ENCODE measurements at places on chromosomes 4 and X.

GRCh38 chr4:172601195-172601594, 567.4 kb upstream of the GALNT7 start:
- DNase-seq: no peak

- no peak for DNase-seq
These were observed 265.5 kb downstream of the PPP3CA start for GRCh38 chr4:101081695-101082369.

- no peak for DNase-seq
These were observed 42.4 kb upstream of the SMARCAD1 start for GRCh38 chr4:94165256-94165655.

DNA sequence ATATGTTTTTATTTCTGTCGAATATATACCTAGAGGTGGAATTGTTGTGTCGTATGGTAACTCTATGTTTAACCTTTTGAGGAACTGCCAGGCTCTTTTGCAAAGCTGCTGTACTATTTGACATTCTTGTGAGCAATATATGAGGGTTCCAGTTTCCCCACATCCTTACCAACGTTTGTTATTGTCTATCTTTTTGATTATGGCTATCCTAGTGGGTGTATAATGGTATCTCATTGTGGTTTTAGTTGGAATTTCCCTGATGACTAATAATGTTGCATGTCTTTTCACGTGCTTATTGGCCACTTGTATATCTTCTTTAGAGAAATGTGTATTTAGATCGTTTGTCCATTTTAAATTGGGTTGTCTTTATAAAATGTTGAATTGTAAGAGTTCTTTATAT, 24.5 kb downstream of the REPS2 start:
- DNase-seq: no peak

DNA sequence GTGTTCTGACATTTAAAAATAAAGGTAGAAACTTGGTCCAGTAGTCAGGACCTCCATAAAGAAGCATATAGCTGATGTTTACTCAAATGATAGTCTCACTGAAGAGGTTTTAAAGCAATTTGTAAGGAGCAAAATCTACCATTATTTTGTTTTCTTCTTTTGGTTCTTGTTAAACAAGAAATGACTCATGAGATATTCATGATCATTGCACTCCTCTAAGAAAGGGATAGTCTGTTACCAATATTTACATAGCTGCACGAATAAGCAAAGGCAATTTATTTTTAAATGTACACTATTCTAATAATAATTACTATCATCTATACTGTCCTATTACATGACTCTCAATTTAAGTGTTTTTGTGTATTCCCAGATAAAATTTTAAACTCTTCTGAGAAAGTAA, 397.9 kb downstream of the FAM47B start:
- no peak for DNase-seq

- DNase-seq: no peak
These were observed 14.1 kb downstream of the ACSL1 start for GRCh38 chr4:184811526-184812198.

DNA sequence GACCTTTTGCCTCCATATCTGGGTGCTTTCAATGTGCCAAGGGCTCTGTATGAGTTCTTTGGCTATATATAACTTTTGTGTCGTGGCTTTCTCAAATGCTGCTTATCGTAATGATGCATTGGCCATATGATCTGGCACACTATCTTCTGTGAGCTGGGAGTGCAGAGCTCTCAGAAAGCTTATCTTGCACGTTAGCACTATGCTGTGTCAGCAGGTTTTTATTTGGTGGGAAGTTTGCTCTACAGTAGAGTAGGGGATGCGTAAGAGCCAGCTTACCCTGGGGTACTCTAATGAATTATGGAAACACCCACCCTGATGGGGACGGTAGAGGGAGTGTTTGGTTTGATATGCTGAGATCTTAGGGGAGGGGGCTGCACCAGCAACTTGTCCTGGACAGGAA, 119.6 kb downstream of the FAAH2 start:
- DNase-seq: no peak

DNA sequence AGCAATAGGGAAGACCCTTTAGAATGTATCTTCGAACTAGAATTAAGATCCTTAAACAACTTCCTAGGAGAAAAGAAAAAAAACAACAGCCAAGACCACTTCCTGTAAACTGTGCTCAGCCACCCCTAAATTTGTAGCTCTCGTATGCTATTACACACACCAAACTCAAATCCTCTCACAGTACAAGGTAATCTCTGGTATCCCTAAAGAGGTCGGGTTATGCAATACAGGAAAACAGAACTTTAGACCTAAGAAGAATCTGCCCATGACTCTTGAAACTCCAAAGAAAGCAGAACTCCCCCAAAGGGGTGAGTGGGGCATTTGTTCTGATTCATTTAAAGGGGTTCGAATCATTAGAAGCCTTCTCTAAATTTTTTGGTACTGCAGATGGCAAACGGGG, 170.9 kb upstream of the CASK start:
- DNase-seq: no peak

GRCh38 chrX:70253377-70254062, 6.5 kb downstream of the P2RY4 start:
- no peak for DNase-seq

DNA sequence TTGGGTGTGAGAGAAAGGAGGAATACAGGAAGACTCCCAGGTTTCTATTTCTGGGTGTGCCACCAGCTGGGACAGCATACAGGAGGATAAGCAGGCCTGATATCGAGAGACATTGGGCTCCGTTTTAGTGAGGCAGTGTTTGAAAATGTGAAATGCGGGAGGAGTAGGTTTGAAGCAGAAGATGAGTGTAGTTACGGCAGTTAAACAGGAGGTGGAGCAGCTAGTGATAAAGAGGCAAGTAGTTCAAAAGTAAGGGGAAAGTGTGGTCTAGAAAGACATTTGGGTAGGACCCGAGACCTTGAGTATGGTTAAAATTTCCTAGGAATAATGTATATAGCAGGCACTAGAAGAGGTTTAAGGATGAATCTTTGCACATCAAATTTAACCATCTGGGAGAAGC, 42.4 kb downstream of the DCUN1D4 start:
- no peak for DNase-seq

DNA sequence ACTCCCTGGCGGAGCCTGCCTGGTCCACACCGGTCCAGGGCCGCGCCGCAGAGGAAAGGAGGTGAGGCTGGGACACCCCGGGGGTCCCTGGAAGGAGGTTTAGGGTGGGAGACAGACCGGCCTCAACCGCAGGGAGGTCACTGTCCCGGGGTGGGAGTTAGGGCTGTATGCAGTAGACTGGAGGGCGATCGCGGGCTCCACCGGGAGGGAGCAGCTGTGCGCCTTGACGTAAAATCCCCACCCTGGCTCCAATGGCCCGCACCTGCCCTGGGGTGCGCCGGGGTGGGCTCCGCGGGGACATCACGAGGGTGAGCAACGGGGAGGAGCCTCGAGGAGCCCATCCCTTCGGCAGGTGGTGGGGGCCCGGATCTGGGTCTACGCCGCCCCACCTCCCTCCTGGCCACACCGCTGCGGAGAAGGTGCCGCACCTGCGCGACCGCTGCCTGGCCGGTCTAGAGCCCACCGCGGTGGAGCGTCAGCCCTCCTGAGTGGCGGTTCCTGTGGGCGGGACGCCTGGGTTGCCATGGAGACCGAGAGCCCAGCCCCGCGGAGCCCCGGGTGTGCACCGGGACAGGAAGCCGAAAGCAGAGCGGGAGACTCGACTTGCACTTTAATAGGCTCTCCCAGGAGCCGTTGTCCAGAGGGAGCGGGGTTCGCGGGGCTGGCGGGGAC, 105.1 kb downstream of the ADRA2C start:
- DNase-seq: peak; percentile 17

- no peak for DNase-seq
These were observed 660.6 kb upstream of the NR3C2 start for GRCh38 chr4:149102765-149103164.

- no peak for DNase-seq
These were observed 436.2 kb downstream of the FAT4 start for GRCh38 chr4:125750828-125751466.

GRCh38 chr4:2285613-2286381, 23.9 kb upstream of the MXD4 start:
- DNase-seq: peak; percentile 8

Data from activated naive CD4-positive, alpha-beta T cell treated with anti-CD3 and anti-CD28 coated beads, Interleukin-2, amount 50 U/mL, for 16 hours (primary cell).